ENCODE measurements at places on chromosomes 2 and 18. TPM values are rescaled to one million over a fixed set of nuclear protein-coding genes. Genes with fewer than 3 reads are reported as not detected.

GYPC gene
- total RNA-seq, result 191 TPM

IL36G gene
- not detected for total RNA-seq

LTBP1 gene
- total RNA-seq, result not detected

PRKCE gene
- 26.7 TPM for total RNA-seq

HOXD3 gene
- not detected for total RNA-seq

C2orf80 gene
- total RNA-seq, result not detected

UGT1A1 gene
- total RNA-seq, result not detected

TRAF3IP1 gene
- total RNA-seq, result 8.6 TPM

EIPR1 gene
- total RNA-seq, result 9.7 TPM

C2orf72 gene
- not detected for total RNA-seq

DNA sequence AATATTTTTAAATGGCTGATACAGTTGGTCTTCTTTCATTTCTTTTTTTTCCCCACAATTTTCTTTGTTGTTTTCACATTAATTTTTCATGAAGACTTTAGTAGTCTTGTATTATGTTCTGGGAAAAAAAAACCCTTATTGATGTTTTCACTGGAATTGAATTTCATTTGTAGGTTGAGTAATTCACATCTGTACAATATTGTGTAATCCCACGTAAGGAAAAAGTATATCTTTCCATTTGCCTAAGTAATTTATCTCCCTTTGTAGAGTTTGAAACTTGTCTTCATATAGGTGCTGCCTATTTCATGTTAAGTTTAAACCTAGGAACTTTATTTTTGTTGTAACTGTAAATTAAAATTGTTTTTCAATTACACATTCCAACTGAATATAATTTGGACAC lies 2.0 kb downstream of the DNAJC27 start:
- no peak for DNase-seq

GRCh38 chr2:29363111-29363510 lies 247.9 kb downstream of the CLIP4 start:
- no peak for DNase-seq

- no peak for DNase-seq
Observed at GRCh38 chr18:9834551-9834950, 51.2 kb upstream of the TXNDC2 start.

DNA sequence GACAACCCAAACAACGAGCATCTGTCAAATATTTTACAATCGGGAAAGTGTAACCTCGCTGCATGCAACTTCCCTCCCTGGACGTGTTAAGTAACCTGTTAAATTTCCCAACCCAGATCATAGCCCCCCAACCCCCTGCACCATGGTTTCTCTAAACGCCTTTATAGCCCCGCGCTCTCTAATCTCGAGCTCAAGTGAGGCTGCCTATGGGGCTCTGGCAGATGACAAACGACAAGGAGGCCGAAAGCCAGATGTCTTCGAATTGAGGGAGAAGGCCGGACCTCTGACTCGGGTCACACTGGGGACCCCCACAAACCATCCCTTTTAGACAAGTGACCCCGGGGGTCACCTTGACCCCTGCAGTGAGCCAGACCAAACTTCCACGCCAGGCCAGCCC lies 526 bp downstream of the COX7A2L start:
- DNase-seq, result no peak

GRCh38 chr2:147709655-147710054 lies 135.2 kb upstream of the ACVR2A start:
- DNase-seq, result no peak

DNA sequence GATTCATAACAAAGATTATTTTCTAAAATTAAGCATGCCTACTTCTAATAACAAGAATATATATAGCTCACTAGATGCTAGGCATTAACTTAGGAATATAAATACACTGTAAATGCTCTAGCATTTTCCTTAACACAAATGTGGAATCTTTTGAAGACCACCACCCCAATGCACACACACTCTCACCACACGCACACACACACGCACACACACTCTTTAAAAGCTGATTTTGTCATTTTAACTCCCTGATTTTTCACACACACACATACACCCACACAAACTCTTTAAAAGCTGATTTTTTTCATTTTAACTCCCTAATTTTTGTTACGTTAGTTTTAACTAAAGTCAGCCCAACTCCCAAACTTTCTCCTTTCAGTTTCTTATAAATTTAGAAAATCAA lies 3.0 kb downstream of the COL5A2 start:
- no peak for DNase-seq

- no peak for DNase-seq
Observed at GRCh38 chr2:98324181-98324580, 22.1 kb upstream of the CNGA3 start.

GRCh38 chr2:236687296-236687965 lies 117.8 kb downstream of the ACKR3 start:
- no peak for DNase-seq

GRCh38 chr2:23967846-23968245 lies 27.6 kb downstream of the UBXN2A start:
- no peak for DNase-seq

- no peak for DNase-seq
Observed at GRCh38 chr18:61992285-61992684, 99.5 kb upstream of the RNF152 start.
